ENCODE measurements at places on chromosomes 7 and 10.

DNA sequence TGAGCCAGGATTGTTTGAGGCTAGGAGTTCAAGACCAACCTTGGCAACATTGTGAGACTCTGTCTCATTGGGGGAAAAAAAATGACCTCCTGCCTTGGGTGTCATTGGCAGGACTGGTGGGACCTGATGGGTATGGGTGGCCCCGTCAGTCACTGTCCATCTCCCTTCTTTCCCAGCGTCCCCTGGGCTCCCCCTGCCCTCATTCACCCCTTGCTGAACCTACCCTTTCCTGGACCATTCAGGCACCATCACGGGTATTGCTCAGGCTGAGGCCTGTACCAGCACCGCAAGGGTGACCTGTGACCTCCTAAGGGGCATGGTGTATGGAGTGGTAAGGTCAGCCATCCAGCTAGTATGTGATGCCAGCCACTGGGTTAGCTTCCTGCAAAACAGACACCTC is 19.4 kb downstream of the ASL start:
- no peak for DNase-seq

DNA sequence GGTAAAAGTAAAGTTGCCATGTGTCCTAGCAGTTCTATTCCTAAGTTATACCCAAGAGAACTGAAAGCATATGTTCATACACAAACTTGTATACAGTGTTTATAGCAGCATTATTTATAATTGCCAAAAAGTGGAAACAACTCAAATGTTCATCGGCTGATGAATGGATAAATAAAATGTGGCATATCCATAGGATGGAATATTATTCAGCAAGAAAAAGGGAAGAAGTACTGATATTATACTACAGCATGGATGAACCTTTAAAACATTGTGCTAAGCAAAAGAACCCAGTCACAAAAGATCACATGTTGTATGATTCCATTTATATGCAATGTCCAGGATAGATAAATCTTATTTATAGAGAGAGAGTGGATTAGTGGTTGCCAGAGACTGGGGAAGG is 68.9 kb downstream of the NRF1 start:
- no peak for DNase-seq

DNA sequence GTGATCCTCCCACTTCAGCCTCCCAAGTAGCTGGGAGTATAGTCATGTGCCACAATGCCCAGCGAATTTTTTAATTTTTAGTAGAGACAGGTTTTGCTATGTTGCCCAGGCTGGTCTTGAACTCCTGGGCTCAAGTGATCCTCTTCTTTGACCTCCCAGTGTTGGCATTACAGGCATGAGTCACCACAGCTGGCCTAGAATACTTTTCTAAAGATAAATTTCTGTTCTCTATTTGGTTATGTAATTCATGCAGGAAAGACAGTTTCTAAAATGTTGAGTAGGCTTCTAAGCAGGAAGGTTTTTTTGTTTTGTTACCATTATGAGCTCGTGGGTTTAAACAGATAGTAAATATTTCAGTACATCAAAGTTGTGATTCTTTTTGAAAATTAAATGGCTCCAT is 5.0 kb downstream of the RBAK start:
- no peak for DNase-seq

DNA sequence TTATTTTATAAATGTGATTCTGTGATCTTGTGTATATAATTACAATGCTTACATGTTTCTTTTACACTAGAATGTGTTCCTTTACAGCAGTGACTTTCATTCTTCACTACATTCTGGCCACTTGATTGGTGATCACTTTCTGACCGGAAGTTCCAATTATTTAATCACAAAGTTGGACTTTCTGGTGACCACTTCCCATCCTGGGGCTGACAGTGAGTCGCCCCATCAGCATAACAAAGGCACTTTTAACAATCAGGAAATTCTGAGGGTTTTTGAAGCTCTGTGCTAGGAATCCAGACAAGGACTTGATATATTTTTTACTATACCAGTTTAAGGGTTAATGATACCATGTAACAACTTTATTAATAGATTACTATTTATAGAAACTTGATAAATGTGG is 282.3 kb upstream of the KAT6B start:
- no peak for DNase-seq

- no peak for DNase-seq
Observed at GRCh38 chr7:90580051-90580450, 16.1 kb upstream of the CDK14 start.

- DNase-seq: no peak
Observed at GRCh38 chr10:122471531-122472177, 10.3 kb downstream of the HTRA1 start.

DNA sequence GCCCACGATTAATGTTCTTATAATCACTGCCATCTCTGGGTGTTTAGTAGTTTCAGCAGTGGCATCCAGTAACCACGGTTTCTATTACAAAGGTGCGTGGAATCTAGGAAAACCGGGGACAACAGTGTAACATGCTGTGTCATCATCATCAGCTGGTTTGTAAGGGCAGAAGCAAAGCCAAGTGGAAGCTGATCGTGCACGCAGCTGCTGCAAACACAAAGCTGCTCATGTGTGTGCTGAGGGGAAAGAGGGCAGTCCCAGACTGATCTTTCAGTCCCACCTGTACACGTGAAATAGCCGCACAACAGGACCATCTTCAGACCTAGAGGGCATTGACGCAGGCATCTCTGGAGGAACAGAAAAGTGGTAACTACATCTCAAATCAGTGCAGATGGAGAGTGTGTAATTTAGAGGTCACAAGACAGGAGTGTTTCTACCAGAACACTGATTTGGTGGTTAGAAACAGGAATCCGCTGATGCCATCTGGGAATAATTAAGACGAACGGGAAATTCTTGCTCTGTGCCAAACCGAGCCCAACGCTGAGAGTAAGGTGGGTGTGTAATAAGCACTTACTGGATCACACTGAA is 13.4 kb downstream of the ANKRD16 start:
- peak; percentile 60 for DNase-seq

- DNase-seq: no peak
Observed at GRCh38 chr10:81031774-81032173, 494.1 kb downstream of the SH2D4B start.

DNA sequence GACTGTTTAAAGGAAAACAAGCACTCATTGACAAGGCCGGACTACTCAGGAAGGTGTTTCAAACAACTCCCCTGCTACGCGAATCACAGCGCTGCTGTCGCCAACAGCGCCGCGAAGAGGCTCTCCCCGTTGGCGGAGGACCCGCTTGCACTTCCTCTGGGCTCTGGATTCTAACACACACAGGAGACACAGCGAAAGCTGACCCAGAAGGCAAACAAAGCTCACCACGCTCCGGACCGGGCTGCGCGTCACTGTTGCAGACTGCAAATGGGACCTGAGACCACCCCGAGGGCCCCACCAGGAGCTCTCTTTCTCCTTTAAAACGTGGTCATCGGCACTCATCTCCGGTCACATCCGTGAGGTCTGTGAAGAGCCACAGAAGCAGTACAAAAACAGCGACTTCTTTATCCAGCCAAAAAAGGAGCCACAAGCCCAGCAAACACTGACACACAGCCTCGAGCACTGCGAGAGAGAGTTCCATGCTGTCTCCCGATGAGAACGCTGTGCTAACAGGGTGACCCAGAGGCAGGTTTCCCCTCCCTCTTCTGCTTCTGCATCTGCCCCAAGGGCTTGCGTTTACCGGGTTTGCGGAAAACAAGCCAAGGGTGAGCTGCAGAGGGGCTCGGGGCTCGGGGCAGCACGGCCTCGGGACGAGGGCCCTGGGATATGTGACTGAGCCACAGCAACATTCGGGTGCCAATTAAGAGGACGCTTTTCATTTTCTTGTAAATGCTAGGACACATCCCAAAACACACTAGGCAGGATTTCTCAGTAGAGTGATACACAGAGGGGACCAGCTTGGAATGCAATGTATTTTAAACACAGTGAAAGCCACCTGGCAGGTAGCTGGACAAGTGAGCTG is 41.3 kb downstream of the AMZ1 start:
- DNase-seq: peak; percentile 60

DNA sequence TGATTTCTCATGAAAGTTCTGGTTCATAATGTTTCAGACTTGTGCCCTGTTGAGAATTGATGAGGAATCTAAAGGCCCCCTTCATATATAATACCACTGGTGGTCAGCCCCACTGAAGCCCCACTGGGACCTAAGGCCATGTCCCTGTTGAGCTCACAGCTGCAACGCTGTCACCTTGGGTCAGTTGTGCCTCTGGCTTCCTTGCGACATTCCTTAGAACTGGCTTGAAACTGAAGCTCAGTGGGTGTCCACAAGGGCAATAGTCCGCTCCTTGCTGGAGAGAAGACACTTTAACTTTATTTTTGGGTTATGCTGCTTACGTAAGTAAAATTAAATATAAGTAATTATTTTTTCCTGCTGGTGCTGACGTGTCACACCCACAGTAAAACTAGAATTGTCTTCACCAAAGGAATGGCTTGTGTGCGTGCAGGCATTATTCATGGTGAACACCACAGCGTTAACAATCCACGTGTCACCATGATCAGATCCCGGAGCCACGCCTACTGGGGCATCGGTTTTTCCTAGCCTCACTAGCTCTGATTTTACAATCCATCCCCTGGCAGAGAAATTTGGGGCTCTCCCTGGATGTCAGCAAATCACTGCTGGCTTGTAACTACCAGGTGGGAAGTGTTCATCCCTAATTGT is 66.5 kb downstream of the BICC1 start:
- no peak for DNase-seq

DNA sequence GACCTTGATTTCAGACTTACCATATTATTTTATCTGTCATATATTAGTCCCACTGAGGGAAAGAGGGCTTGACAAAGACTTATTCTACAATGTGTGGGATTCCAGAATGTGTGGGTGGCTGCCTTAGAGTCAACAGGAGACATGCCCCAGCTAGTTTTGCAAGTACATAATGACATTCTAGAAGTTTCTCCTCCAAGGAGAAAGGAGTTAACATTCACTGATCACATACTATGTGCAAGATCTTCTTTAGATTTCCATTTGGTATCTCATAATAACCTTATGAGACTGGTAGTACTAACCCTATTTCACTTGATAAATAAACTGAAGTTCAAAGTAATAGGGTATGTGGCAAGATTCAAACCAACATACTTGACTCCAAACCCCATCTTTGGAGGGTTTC is 25.2 kb downstream of the IRF5 start:
- no peak for DNase-seq

DNA sequence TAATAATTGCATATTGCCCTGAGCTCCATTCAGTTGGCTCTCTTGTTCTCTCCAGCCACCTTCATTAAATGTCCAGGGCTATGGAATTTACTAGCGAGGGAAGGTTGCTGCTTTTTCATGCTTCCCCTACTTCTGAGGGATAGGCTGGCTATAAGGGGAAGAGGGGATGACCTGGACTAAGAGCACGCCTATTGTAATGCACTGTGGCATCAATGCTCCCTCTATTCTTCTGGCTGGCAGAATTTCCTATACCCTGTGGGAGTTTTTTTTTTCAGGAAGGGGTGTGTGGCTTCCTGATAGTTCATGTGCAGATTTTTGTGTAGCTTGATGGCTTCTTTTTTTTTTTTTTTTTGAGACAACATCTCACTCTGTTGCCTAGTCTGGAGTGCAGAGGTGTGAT is 155.8 kb downstream of the SND1 start:
- no peak for DNase-seq

DNA sequence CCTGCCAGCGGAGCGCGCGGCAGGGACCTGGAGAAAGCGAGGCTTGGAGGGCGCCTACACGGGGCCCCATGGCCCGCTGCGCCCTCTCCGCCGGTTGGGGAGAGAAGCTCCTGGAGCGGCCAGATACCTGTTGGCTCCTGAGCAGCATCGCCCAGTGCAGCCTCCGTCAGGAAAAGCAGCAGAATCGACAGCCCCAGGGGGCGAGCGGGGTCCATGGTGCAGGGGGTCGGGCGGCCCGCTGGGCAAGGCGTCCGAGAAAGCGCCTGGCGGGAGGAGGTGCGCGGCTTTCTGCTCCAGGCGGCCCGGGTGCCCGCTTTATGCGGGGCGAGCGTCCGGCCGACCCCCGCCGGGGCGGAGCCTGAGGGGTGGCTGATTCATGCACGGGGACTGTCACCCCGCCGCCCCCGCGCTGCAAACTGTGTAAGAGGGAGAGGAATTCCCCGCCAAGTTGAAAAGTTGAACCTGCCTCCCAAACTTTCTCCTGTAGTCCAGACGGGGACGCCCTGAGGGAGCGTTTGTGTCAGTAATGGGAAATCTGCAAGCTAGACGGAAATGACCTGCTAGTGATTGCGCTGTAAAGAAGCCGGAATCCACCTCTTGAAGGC is at the start of gene TFPI2:
Gene TFPI2 (minus strand): TSS at position 290 of the 605 bp plus-strand sequence. CDS start 75 bp downstream, at position 215.
- DNase-seq: no peak

DNA sequence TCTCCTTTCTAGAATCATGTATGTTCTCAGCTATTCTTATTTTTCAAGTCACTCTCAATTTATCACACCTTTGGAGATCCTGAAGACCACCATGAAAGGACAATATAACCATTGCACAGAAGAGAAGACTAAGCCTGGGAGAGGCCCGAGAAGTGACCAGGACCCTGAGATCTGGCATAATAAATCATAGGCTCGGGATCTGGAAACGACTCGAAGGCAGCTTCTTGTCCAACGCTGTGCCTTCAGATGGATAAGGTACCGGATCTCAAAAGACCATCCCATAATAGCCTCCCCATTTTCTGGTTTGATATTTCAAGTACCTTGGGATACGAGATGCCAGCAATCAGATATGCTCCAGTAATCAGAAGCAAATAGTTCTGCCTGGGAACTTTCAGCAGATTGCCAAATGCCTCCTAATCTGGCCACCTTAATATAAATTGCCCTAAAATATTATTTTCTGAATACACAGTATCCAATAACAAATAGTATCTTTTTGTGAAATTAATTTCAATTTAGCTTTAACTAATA is 179.2 kb upstream of the ZMIZ1 start:
- DNase-seq: no peak

GRCh38 chr10:89183571-89183970 is 23.5 kb downstream of the CH25H start:
- DNase-seq: no peak

DNA sequence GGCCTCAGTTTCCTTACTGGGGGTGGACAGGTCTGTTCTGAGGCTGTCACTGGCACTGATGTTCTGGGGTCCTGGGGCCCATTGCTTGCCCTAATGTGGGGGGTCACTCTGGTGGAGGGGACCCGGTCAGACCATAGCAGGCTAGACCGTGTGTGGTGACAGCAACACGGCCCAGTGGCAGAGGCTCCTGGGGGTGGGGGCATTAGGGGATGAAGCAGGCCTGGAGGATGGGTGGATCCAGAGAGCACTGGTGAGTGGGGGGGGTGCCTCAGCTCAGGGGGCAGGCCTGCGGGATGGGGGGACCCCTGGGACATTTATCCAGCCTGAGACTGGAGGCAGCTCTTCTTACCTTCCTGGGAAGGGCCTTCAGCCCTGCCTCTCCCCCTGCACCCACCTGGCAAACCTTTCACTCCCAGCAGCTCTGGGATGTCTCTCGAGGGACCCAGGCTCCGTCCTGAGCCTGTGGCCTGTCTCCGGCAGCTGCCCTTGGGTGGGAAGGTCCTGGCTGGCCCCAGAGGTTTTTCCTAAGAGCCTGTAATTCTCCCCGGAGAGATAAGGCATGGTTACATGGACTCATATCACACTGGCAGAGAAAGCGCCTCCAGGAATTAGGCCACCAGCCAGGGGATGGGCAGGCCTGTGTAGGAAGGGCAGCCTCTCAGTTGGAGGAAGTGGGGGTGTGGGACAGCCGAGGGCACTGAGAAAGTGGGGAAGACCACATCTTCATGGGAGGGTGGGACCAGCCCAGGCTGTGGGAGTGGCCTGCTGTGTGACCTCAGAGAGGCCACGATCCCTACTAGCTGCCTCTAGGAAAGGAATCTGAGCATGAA is 147.7 kb downstream of the UBE2H start:
- no peak for DNase-seq

- no peak for DNase-seq
Observed at GRCh38 chr7:18680576-18680975, 185.0 kb downstream of the HDAC9 start.

GRCh38 chr10:132665946-132666704 is 119.8 kb downstream of the NKX6-2 start:
- DNase-seq: no peak

GRCh38 chr10:59700709-59701108 is 8.9 kb downstream of the SLC16A9 start:
- no peak for DNase-seq

Data from tibial artery (tissue), 4 donors.